ENCODE measurements at places on chromosomes 5 and 9.

DNA sequence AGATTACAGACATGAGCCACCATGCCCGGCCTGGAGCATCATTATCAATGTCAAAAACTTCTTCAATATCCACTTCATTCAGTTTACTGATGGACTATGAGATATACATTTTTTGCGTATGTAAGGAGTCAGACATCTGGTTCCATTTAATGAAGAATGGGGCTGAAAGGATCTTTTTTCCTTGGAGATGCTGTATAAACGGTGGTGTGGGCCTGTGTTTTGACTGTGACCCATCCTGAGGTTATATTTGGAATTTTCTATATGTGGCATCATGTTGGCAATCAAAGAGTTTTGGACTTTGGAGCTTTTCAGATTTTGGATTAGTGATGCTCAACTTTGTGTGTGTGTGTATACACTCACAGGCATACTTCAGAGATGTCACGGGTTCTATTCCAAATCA, 85.7 kb upstream of the FBXL17 start:
- no peak for DNase-seq

GRCh38 chr5:82820961-82821845, 256.0 kb downstream of the TMEM167A start:
- no peak for DNase-seq

DNA sequence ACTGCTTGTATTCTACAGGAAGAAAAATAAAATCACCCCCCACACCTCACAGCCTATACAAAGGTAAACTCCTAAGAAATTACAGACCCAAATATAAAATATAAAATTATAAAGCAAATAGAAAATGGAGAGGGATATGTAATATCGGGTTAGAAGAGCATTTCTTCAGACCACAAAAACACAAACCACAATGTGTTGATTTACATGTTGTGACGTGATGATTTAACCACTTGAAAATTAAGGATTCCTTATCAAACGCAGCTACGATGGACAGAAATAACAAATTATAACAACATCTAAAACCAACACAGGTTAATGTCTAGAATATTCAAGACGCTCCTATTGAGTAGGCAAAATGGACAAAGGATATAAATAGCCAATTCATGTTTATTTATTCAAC, 26.3 kb downstream of the SSBP2 start:
- DNase-seq: no peak

DNA sequence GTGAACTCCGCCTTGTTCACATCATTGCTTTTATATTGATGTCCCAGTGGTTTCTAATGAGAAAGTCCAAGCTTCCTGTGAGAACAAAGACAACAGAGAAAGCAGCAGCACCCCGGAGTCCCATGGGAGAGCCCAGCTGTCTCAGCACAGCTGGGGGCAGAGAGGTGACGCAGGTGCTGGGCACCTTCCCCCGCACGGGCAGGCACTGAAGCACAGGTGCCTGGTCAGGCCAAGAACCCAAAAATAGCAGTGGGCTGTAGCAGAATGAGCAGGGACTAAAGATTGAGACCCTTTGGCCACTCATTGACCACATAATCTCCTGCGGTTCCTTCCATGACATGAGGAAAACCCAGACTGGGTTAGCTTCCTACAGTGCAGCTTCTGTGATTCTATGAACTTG, 18.8 kb downstream of the SRD5A1 start:
- no peak for DNase-seq

- no peak for DNase-seq
Measured at GRCh38 chr9:134411440-134412297, 85.4 kb downstream of the RXRA start.

GRCh38 chr5:33999978-34000377, 7.9 kb downstream of the AMACR start:
- no peak for DNase-seq

GRCh38 chr9:130847306-130848217, 12.5 kb downstream of the ABL1 start:
- no peak for DNase-seq

GRCh38 chr5:56314529-56314928, 81.4 kb upstream of the ANKRD55 start:
- no peak for DNase-seq

DNA sequence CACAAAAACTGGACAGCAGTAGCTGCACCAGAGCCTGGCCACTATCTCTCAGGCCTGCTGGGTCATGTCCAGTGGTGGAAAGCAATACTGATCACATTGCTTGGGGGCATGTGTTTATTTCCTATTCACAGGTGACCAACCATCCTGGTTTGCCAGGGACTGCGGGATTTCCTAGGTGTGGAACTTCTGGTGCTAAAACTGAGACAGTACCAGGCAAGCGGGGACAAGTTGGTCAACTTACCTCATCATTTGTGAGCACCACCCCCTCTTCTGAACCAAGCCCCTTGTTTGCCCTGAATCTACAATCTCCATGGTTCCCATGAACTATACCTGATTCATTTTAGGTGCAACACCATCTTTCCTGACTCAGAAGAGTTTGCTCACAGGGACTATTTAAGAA, 81.3 kb downstream of the TNC start:
- no peak for DNase-seq
